Spleen (tissue), 13 donors: ENCODE measurements at places on chromosomes 11 and 22. TPM values are rescaled to one million over a fixed set of nuclear protein-coding genes. Genes with fewer than 3 reads are reported as not detected.

DNA sequence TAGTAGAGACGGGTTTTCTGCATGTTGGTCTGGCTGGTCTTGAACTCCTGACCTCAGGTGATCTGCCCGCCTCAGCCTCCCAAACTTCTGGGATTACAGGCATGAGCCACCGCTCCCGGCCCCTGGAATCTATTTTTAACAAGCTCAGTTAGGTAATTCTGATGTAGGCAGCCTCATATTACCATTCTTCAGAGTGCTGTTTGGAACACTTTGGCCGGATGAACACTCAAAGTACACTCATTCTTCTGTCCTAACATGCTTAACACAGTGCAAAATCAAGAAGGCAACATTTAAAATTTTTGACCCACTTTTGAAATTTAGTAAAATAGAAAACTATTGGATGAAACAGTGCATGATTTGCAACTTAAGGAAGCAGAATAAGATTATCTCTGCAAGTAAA is 586.7 kb upstream of the CHORDC1 start:
- H3K4me3 ChIP-seq = no peak overlapping the region
- no peak for DNase-seq
- H3K27me3 ChIP-seq = no peaks in the 10 kb centered on the region
- H3K36me3 ChIP-seq = no peaks in the 10 kb centered on the region

DNA sequence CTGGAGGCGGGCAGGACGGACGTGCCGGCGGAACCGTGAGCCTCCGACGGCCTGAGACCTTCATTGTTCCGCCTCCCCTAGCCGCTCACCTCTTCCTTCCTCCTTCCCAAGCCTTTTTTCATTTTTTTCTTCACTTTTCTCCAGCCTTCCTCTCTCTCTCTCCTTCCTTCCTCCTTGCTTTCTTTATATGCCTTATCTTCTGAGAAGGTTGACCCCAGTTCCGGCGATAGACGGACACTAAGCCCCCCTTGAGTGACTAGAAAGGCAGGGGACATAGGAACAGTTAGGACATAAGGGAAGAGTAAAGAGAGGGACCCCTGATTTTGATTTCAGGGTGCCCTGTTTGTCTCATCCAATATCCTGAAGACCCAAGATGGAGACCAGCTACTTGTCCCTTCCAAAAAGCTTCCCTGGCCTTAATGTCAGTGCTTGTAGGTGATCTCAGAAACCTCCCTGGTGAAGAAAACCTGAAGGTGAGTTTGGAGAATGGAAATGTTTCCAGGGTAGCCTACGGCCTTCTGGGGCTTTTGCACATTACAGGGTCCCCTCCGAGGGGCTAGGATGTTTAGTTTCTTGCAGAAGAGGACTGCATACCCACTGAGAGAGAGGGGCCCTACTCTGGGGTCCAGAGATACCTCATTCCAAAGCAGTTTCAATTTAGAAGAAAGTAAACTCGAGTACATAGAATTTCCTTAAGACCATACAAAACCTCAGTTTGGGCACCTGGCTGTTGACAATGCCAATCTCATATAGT is 3.5 kb downstream of the ADM start:
- H3K36me3 ChIP-seq = no peaks in the 10 kb centered on the region
- H3K4me1 ChIP-seq = peaks cover 23% of the 10 kb centered on the region
- H3K27me3 ChIP-seq = peaks cover 29% of the 10 kb centered on the region
- H3K4me3 ChIP-seq = peak overlapping the region; percentile 14
- peak overlapping the region; percentile 94 for H3K27ac ChIP-seq
- no peak for DNase-seq

Gene OR8D4
- not detected for polyA plus RNA-seq

Gene PNPLA5
- polyA plus RNA-seq = not detected

DNA sequence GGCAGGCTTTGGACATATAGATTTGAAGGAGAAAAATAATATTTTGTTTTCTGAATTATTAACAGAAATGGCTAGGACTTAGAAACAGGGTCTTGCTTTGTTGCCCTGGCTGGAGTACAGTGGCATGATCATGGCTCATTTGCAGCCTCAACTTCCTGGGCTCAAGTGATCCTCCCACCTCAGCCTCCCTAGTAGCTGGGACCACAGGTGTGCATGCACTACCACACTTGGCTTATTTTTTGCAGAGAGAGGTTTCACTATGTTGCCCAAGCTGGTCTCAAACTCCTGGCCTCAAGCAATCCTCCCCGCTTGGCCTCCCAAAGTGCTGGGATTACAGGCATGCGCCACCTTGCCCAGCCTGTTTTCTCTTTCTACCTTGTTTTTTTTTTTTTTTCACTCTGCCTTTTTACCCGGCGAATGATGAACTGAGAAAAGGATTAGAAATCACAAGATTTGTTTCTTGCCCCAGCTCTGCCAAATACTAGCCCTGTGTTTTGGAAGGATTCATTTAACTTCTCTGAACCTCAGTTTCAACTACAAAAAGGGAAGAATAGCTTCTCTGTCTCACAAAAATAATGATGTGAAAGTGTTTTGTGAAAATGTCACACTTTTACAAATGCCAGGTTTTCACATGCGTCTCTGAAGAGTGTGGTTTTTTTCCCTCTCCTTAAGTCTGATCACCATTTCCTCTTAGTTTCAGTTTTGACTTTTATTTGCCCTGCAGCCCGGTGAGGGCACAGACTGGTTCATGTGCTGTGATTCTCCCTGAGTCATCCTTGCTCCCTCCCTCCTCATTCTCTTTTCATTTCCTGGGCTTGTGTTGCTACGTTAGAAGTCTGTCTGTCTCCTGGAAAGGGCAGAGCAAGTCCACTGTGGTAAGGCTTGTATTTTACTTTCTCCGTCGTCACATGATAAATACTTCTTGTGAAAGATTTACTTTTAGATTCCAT is 67.7 kb downstream of the BCL2L13 start:
- peak overlapping the region; percentile 78 for H3K27ac ChIP-seq
- no peak for DNase-seq
- H3K4me3 ChIP-seq = no peak overlapping the region
- H3K27me3 ChIP-seq = no peaks in the 10 kb centered on the region
- H3K4me1 ChIP-seq = peaks cover 22% of the 10 kb centered on the region

Gene CYP2D6
- 2.4 TPM for polyA plus RNA-seq

- no peaks in the 10 kb centered on the region for H3K27me3 ChIP-seq
- no peaks in the 10 kb centered on the region for H3K36me3 ChIP-seq
Measured at GRCh38 chr11:95487391-95487790, 256.4 kb upstream of the SESN3 start.

DNA sequence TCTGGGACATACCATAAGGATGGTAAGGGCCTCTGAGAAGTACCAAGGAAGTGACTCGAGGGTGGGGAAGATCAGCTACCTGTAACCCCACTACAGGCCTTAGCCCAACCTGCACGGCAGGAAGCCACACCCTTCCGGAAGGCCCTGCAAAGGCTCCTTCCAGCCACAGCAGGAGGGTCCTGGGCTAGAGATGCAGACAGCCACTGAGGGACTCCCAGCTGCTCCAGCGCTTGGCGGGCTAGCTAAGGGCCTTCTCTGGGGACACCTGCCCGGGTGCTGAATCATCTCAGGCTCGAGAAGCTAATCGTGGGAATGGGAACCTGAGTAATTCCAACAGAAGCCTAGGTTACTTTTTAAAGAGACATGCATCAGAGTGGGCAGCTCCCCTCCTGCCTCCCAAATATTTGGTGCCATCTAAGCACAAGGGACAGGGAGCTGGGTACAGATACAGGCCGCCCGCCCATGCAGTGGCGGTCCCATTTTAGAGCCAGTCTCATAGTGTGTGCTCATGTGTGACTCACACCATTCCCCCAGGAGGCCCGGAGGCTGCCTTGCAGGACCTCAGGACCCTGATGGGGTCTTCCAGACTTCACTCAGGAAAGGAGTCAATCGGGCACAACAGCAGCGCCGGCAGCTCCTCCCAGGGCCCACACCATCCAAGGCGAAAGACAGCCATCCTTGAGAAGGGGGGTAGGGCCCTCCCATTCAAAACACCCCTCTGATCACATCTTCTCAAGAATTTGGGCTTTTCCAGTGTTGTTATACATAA is 8.0 kb downstream of the MYH9 start:
- peaks cover 5% of the 10 kb centered on the region for H3K36me3 ChIP-seq
- H3K4me3 ChIP-seq = no peak overlapping the region
- no peaks in the 10 kb centered on the region for H3K27me3 ChIP-seq

DNA sequence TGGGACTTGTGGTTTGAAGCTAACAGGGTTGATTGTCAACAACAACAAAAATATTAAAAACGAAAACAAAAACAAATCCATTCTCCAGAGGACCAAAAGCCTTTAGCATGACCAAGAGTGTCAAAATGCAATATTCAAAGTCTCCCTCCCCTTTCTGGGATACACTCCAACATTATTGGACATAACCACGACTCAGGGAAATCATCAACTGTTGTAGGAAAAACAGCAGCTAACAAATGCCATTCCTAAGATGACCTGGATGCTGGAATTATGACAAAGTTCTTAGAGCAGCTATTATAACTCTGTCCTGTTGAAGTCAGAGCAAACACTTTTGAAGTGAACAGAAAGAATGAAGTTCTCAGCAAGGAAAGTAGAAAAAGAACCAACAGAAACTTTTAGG is 143.0 kb downstream of the TMEM135 start:
- no peak overlapping the region for H3K4me3 ChIP-seq
- no peaks in the 10 kb centered on the region for H3K27me3 ChIP-seq

GRCh38 chr11:71446942-71447688 is 1.1 kb downstream of the DHCR7 start:
- H3K4me1 ChIP-seq = peaks cover 54% of the 10 kb centered on the region
- no peak for DNase-seq
- no peaks in the 10 kb centered on the region for H3K27me3 ChIP-seq
- H3K36me3 ChIP-seq = peaks cover 37% of the 10 kb centered on the region
- no peak overlapping the region for H3K4me3 ChIP-seq
- H3K27ac ChIP-seq = peak overlapping the region; percentile 91

Gene HTR3A
- 0.57 TPM for polyA plus RNA-seq

- no peaks in the 10 kb centered on the region for H3K27me3 ChIP-seq
- DNase-seq = no peak
- H3K4me1 ChIP-seq = peaks cover 14% of the 10 kb centered on the region
Measured at GRCh38 chr22:20808844-20809243, 34.9 kb downstream of the SERPIND1 start.

- no peaks in the 10 kb centered on the region for H3K36me3 ChIP-seq
- no peak overlapping the region for H3K4me3 ChIP-seq
- no peak for DNase-seq
- H3K4me1 ChIP-seq = peaks cover 16% of the 10 kb centered on the region
- H3K27me3 ChIP-seq = peaks cover 6% of the 10 kb centered on the region
Measured at GRCh38 chr11:130601141-130601540, 152.7 kb downstream of the ADAMTS15 start.

- H3K4me3 ChIP-seq = no peak overlapping the region
- H3K4me1 ChIP-seq = no peaks in the 10 kb centered on the region
- no peak overlapping the region for H3K27ac ChIP-seq
- no peak for DNase-seq
- H3K27me3 ChIP-seq = no peaks in the 10 kb centered on the region
- no peaks in the 10 kb centered on the region for H3K36me3 ChIP-seq
Measured at GRCh38 chr11:67705264-67705663, 30.8 kb upstream of the ALDH3B2 start.

- H3K36me3 ChIP-seq = peaks cover 49% of the 10 kb centered on the region
- H3K27ac ChIP-seq = peak overlapping the region; percentile 46
- H3K4me3 ChIP-seq = no peak overlapping the region
- no peak for DNase-seq
Measured at GRCh38 chr11:47415091-47415854, 6.9 kb downstream of the SLC39A13 start.

DNA sequence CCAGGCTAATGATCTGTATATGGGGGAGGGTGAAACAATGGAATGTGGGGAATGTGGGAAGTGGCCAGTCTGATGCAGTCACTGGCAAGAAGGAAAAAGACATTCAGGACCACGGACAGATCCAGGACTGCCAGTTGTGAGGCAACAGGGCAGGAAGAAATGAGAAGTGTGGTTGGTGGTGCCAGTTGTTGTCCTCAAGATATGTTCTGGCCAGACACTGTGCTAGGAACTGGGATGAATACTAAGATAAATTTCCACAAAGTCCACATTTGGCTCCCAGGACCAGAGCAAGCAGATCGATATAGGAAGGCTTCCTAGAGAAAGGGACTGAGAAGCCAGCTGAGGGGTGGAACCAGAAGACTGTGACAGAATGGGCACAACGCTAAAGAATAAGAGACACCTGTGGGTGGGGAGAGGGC is 6.8 kb upstream of the TPBGL start:
- no peak for DNase-seq
- H3K27me3 ChIP-seq = peaks cover 89% of the 10 kb centered on the region
- H3K36me3 ChIP-seq = no peaks in the 10 kb centered on the region
- H3K4me1 ChIP-seq = no peaks in the 10 kb centered on the region

DNA sequence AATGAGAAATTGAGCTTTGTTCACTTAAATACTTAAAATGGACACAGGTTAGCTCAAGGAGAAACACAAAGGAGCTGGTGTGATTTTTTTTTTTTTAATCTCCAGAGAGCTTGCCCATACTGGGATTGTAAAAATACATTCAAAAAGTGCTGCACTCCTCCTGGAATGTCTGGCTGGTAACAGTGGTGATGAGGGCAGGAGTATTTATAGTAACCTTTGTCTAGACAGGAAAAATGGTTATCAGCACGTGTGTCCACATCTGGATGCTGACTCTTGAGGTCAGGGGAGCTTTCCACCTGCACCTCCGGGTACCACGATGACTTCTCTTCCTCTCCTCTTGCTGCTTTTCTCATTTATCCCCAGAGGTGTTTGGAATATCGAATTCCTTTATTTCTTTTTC is 30.1 kb downstream of the EXT2 start:
- H3K36me3 ChIP-seq = peaks cover 54% of the 10 kb centered on the region
- no peaks in the 10 kb centered on the region for H3K27me3 ChIP-seq
- no peak overlapping the region for H3K27ac ChIP-seq
- H3K4me3 ChIP-seq = no peak overlapping the region
- no peaks in the 10 kb centered on the region for H3K4me1 ChIP-seq
- no peak for DNase-seq

Gene OR56A1
- polyA plus RNA-seq = not detected

Gene CABP7
- polyA plus RNA-seq = 0.06 TPM

DNA sequence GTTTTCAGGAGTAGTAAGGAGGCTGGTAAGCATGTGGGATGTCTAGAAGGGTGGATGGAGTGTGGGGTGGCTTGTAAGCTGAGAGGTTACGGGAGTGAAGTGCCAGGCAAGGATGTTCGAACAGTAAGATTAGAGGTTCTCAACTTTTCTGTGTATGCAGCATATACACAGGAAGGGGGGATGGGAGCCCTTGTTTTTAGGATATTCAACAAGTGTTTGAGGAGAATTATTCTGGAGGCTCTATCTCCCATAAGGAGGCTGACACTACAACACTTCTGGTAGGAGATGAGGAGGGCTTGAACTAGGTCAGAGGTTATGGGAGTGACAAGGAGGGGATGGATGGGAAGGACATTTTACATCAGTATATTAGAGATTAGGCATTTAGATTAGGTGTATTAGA is 109.5 kb downstream of the TEAD1 start:
- no peak for DNase-seq
- H3K27ac ChIP-seq = no peak overlapping the region
- no peaks in the 10 kb centered on the region for H3K36me3 ChIP-seq
- H3K4me3 ChIP-seq = no peak overlapping the region
- no peaks in the 10 kb centered on the region for H3K4me1 ChIP-seq
- H3K27me3 ChIP-seq = no peaks in the 10 kb centered on the region

Gene LINC01488
- not detected for polyA plus RNA-seq
